ENCODE measurements at places on chromosomes 7 and 10. TPM values are rescaled to one million over a fixed set of nuclear protein-coding genes. Genes with fewer than 3 reads are reported as not detected.
A peak's percentile ranks its signal among the peaks of the same experiment; 100 is the strongest.

PRSS37 gene
- not detected for total RNA-seq

GRCh38 chr10:101030496-101031127, 317 bp downstream of the PDZD7 start:
- H3K36me3 ChIP-seq, result no peaks in the 10 kb centered on the region
- H3K4me3 ChIP-seq, result peak overlapping the region; percentile 87
- H3K4me1 ChIP-seq, result peaks cover 27% of the 10 kb centered on the region
- DNase-seq, result peak; percentile 57

MDH2 gene
- 126 TPM for total RNA-seq

HOGA1 gene
- total RNA-seq, result not detected

- no peaks in the 10 kb centered on the region for H3K36me3 ChIP-seq
- DNase-seq, result no peak
- H3K4me3 ChIP-seq, result no peak overlapping the region
- H3K27ac ChIP-seq, result no peak overlapping the region
- no peaks in the 10 kb centered on the region for H3K27me3 ChIP-seq
- no peaks in the 10 kb centered on the region for H3K4me1 ChIP-seq
These were observed 83.3 kb upstream of the CREB5 start for GRCh38 chr7:28328822-28329660.

DNA sequence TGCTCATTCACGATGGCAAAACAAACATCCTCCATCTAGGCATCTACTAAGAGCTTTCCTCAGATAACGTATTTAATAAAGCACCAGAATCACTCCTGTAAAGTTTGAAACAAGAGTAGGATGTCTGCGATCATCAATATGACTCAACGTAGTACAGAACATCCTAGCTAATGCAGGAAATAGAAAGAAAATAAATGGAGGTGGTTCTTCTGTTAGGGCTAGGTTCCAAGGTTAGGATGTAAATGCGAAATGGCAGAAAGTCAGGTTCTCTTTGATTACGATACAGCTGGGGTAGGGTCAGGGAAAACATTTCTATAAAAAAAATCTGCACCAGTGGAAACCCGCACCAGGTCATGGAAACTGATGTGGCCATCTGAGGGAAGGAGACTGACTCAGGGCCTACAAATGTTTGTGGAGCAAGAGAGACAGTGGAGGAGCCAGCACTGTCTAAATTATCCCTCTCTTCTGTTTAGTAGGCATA, 29.1 kb downstream of the CCDC6 start:
- H3K4me1 ChIP-seq, result peaks cover 59% of the 10 kb centered on the region
- no peaks in the 10 kb centered on the region for H3K36me3 ChIP-seq
- no peak for DNase-seq
- no peak overlapping the region for H3K27ac ChIP-seq

DNA sequence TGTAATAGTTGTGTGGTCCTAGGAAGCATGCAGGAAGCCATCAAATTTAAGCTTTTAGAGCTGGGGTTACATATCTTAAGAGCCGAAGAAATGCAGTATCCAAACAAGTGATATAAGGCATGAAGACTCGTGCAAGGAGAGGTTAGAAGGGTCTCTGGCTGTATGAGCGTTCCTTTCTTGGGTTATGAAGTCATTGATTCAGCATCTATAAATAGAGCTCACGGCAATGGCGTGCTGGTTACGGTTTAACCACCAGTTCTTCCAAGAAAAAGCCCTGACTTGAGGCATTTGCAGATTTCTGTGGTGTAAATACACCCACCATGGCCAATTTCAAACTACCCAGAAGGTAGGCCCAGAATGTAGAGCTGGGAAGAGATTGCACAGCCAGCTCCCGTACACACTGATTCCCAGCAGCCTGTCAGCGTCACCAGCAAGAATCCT, 72.0 kb upstream of the KAT6B start:
- H3K27me3 ChIP-seq, result no peaks in the 10 kb centered on the region
- no peak for DNase-seq
- no peak overlapping the region for H3K4me3 ChIP-seq
- no peak overlapping the region for H3K27ac ChIP-seq
- no peaks in the 10 kb centered on the region for H3K36me3 ChIP-seq

GRCh38 chr7:108454674-108455550, 1.3 kb downstream of the NRCAM start:
- peaks cover 57% of the 10 kb centered on the region for H3K27me3 ChIP-seq
- H3K36me3 ChIP-seq, result no peaks in the 10 kb centered on the region
- peaks cover 13% of the 10 kb centered on the region for H3K4me1 ChIP-seq
- H3K27ac ChIP-seq, result no peak overlapping the region
- DNase-seq, result peak; percentile 70
- peak overlapping the region; percentile 85 for H3K4me3 ChIP-seq
